ENCODE measurements at places on chromosomes 4 and X.

DNA sequence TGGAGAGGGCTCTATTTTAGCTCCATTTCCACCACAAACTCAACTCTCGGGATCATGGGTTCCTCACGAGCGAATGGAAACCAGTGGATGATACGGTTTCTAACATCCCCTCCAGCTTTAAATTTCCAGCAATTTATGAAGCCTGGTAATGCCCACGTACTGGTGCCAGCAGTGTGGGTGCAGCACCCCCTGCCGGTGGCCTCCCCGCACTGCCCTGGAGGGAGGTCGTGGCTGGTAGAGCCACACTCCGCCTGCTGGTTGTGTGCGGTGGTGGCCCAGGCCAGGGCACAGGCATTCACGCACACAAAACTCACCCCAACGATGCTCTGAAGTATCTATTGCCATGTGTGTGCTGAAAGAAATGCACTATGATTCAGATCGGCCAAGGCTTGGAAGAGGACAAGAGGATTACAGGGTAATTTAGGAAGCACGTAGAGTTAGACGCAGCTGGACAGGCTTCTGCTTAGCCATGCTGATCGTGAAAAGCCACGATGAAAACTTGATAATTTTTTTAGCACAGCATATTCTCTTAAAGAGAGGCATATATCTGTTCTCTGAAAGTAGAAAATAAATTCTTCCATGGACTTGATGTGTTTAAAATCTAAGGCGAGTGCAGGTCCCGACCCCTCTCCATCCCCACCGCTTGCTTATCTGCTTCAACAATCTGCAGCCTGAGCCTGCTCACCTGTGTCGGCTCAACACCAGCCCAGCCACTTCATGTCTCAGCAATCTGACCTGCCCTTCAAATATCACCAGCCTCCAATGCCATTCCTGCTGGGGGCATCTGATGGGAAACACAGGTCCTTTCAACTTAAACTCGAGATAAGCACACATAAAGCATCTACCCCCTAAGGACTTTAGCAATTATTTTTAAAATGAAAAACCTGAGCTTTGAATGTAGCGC lies 59.1 kb downstream of the SCD5 start:
- DNase-seq, result peak; percentile 30

- no peak for DNase-seq
These were observed 14.1 kb downstream of the NSG1 start for GRCh38 chr4:4401036-4401435.

DNA sequence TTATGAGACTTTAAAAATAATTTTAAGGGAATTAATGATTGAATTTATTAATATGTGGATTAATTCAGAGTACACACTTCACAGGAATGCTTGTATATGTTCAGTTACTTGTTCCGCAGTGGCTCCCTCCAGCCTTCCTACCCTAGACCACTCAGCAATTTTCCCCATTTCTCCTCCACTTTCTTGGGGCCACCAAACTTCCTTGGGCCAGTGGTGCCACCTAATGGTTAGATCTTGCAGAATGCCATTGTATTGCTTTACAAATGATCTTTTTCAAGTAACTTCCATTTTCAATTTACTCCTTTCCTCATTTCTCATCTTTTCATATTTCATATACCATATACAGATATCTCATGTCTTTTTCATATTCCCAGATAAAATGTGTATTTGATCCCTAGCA lies 3.6 kb upstream of the RNF175 start:
- DNase-seq, result no peak

DNA sequence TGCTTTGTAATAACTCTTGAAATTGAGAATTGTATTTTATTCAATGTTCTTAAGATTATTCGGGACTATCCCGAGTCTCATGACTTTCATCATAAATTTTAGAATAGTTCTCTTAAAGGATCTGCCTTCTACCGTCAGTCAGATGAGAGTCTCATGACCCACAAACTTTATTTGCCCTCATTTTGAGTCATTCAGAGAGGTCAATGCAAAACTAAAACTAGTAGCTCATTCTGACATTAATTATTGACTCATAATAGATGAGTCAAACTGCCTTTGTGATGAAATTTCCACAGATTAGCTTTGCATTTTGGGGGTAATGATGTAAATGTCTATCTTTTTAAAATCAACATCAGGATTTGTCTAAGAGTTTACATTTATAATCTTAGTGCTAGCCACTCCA lies 1527.3 kb downstream of the TECRL start:
- no peak for DNase-seq

GRCh38 chr4:153421941-153422340 lies 44.2 kb upstream of the TMEM131L start:
- DNase-seq, result no peak

- DNase-seq, result no peak
These were observed 10.3 kb upstream of the MXD4 start for GRCh38 chr4:2272026-2272827.

- no peak for DNase-seq
These were observed 17.0 kb upstream of the TMEM144 start for GRCh38 chr4:158193171-158193749.

- DNase-seq, result no peak
These were observed 80.1 kb downstream of the FAM184B start for GRCh38 chr4:17701138-17701839.

- DNase-seq, result no peak
These were observed 62.2 kb downstream of the SH3RF1 start for GRCh38 chr4:169208516-169208915.
